Activated CD8-positive, alpha-beta T cell treated with anti-CD3 and anti-CD28 coated beads for 36 hours (primary cell): ENCODE measurements at places on chromosomes 6 and 20.

GRCh38 chr6:41757271-41757670, 10.1 kb upstream of the PGC start:
- DNase-seq = no peak

DNA sequence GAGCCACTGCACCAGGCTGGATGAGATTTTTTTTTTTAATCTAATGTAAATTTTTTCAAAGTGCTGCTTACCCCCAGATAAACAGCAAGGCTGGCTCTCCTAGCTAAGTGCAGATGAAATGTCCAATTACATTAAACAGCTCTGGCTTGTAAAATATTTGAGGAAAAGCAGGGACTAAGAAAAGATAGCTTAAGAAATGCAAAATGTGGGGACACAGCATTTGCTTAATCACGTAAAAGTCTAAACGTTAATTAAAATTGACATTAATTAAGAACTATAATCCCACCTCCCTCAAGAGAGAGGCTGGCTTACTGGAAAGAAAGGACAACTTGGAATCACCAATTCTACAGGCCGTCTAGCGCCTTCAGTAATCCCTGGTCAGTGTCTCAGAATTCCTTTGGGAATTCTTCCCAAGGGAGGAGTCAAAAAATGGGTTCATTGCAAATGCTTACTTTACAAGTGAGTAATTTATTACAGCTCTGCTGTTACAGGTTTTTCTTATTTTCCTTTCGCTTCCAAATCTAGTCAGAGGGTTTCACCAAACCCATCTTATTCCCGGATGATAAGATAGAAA, 13.6 kb upstream of the MARCKS start:
- no peak for DNase-seq

DNA sequence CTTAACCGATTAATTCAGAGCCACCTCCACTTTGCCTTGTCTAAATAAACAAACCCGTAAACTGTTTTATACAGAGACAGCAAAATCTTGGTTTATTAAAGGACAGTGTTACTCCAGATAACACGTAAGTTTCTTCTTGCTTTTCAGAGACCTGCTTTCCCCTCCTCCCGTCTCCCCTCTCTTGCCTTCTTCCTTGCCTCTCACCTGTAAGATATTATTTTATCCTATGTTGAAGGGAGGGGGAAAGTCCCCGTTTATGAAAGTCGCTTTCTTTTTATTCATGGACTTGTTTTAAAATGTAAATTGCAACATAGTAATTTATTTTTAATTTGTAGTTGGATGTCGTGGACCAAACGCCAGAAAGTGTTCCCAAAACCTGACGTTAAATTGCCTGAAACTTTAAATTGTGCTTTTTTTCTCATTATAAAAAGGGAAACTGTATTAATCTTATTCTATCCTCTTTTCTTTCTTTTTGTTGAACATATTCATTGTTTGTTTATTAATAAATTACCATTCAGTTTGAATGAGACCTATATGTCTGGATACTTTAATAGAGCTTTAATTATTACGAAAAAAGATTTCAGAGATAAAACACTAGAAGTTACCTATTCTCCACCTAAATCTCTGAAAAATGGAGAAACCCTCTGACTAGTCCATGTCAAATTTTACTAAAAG, 2.7 kb downstream of the FOXC1 start:
- DNase-seq = no peak

DNA sequence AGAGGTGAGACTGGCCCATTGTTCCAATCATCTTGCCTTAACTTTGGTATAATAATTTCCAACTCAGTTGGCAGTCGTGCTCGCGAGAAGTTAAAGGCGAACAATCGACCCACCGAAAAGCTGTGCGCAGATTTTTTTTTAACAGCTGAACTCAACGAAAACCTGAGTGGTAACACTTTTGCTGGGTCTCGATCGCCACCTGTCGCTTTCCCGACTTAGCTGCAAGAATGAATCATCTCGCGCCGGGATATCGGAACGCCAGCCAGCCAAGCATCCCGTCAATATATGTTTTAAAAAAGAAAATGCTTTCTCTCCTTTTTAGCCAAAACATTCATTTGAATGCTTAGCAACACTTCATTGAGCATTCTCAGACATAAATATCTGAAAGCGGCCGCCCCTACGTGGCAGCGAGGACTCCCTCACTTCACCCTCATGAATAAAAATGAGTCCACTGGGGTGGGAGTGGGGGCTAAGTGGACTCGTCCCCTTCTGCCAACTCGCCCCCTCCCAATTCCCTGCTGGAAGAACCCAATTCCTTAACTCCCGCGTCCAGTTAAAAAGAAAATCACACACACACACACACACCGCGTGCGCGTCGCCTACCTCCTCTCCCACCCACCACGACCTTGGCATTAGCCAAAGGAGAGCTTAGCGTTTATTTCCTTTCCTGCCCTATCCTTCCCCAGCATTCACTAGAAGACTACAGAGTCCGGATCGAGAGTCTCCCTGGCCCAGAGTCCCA, 1.5 kb downstream of the COL12A1 start:
- DNase-seq = peak; percentile 67

DNA sequence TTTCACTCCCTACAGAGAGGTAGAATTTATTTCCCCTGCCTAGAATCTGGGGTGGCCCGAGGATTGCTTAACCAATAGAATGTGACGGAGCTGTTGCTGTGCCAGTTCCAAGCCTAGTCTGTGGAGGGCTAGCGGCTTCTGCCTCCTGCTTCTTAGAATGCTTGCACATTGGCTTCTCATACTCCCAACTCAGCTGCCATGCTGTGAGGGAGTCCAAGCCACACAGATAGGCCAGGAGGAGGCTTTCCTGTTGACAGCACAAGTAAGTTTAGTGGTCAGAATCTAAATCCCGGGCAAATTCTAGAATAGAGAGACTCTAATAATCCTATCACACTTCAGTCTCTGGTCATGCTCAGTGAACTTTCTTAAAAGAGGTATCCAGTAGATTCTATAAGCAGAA, 57.5 kb upstream of the SNRPB2 start:
- no peak for DNase-seq

GRCh38 chr6:5159162-5159561, 74.0 kb downstream of the PPP1R3G start:
- DNase-seq = no peak
